Globus pallidus (tissue), 1 donor: ENCODE measurements at places on chromosomes 4 and X.
A peak's percentile ranks its signal among the peaks of the same experiment; 100 is the strongest.

DNA sequence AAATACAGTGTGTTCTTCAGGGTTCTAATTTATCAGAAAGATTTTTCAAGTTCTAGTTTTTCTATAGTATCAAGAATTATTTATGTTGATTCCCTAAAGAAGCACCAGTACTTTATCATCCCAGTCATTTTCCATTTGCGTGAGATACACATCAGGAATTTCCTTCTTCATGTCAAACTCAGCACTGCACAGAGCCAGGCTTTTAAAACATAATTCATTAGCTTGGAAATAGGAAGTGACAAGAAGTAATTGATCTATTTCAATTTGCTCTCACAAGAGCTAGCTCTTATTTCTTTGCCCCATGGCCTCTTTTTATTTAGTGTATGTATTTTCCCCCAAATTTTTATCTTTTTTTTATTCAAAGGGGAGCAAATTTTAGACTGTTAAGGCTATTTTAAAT is 13.0 kb upstream of the SLC10A4 start:
- no peak for DNase-seq

- DNase-seq: no peak
Observed at GRCh38 chrX:150842198-150842685, 56.2 kb downstream of the CD99L2 start.

DNA sequence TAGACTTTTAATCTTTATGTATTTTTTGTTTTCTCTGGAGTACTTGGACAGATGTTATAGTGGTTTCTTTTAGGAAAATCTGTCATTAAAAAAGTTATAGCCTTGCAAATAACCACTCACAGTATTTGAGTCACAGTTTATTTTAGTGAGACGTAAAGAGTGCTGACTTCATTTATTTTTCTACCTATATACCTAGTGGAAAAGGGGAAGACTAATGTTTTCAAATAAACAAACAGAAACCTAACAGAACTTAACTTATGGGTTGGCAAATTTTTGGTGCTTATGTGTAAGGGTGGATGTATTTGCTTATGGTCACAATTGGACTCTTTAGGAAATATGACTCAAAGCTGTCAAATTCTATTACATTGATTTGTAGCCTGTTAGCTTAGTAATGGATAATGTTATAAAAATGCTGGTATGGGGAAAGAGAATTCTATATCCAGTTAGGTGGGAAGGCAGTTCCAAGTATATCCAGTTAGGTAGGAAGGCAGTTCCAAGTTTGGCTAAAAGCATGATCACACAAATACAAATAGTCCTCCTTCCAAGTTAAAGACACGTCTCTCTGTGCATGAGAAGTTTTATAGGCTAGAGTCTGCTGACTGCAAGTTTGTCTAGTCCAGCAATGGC is 61.9 kb downstream of the SLC9A6 start:
- DNase-seq: no peak

GRCh38 chrX:126900937-126901336 is 81.4 kb downstream of the PRR32 start:
- peak; percentile 0 for DNase-seq

GRCh38 chr4:183241721-183242151 is 78.3 kb downstream of the CLDN22 start:
- peak; percentile 42 for DNase-seq

- no peak for DNase-seq
Observed at GRCh38 chrX:84182516-84182915, 5.5 kb downstream of the RPS6KA6 start.

DNA sequence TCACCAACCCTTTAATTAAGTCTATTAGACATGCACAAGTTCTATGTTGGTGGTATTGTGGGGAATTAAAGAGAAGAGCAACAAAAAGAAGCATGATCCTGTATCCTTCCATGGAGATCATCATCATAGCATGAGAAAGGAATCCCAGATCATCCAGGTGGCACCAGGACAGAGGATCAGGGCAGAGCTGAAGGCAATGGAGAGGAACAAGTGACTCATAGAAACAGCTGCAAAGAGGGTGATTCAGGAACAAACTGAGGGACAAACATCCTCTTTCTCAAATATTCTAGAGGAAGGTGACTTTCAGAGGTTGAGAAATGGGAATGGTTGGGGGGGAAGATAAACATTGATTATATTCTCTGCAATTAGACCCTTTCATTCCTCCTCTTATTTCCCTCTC is 105.5 kb upstream of the OTUD4 start:
- no peak for DNase-seq

- no peak for DNase-seq
Observed at GRCh38 chr4:73448448-73449203, 12.6 kb downstream of the AFP start.

DNA sequence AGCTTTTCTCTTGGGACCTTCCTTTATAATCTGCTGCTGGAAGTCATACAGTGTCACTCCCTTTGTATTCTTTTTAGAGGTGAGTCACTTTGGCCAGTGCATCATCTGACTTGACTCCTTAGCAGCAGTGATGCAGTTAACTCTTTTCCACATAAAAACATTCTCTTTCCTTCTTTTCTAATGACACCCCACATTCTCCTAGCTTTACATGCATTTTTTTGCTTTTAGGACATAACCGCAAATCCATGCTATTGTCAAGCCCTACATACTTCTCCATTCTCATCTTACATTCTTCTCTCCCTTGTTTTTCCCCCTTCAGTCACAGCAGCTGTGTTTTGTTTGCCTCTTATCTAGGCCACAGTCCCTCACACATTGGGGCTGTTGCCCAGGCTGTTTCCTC is 55.1 kb downstream of the ZNF330 start:
- no peak for DNase-seq

DNA sequence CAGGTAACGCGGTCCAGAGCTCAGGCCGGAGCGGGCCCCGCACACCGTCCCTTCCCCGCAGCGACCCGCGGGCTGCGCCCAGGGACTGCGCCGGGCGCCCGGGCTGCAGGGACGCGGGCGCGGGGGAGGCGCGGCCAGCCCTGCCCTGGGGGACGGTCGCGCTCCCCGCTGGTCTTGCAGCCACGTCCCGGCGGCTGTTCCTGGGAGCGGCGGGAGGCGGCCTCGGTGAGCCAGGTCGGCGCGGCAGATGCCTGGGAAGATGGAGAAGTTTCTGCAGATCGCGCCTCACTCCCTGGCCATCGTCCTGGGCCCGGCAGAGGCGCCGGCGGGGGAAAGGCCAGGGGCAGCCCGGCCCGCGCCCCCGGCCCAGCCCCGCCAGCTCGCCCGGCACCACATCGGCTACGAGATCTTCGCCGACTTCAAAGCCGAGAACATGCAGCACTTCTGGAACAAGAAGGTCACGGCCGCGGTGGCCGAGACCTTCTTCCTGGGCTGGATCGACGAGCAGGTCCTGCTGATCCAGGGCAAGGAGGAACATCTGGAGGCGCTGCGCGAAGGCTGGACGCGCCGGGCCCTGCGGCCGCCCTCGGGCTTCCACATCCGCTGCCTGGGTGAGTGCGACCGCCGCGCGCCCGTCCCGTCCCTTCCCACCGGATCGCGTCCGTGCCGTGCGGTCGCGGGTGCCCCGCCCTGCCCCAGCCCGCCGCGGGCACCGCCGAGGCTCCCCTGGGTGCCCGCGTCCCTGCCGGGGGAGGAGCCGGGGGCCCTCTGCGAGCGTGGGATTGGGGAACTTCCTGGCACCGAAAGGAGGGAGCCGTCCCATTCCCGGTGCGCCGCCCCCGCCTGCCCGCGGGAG is 107.4 kb upstream of the STOX2 start:
- no peak for DNase-seq

GRCh38 chr4:157572284-157572683 is 351.8 kb downstream of the GRIA2 start:
- no peak for DNase-seq

DNA sequence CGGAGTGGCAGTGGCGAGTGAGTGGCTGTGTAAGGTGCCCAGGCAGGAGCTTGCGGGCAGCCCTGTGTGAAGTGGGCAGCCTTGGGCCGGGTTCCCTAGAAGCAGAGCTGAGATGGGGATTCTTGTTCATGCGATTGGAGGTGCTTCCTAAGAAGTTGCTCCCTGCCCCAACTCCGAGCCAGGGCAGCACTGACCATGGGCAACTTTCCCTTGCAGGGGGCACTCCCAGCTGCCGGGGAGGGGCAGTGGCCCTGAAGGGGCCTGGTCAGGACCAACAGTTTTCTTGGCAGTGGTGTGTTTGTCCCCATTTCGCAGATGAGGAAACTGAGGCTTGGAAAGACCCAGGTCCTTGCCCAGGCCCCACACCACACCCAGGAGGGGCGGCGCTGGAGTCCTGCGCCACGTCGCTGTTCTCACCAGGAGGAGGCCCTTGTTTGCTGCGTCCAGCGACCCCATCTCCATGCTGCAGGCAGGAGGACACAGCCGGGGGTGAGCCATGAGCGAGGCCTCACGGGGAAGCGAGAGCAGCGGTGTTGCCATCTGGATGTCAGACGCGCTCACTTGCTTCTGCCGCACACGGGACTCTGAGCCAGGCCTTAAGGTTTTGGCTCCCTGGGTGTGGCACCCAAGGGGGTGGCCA is 68.9 kb downstream of the TRMT44 start:
- DNase-seq: no peak

DNA sequence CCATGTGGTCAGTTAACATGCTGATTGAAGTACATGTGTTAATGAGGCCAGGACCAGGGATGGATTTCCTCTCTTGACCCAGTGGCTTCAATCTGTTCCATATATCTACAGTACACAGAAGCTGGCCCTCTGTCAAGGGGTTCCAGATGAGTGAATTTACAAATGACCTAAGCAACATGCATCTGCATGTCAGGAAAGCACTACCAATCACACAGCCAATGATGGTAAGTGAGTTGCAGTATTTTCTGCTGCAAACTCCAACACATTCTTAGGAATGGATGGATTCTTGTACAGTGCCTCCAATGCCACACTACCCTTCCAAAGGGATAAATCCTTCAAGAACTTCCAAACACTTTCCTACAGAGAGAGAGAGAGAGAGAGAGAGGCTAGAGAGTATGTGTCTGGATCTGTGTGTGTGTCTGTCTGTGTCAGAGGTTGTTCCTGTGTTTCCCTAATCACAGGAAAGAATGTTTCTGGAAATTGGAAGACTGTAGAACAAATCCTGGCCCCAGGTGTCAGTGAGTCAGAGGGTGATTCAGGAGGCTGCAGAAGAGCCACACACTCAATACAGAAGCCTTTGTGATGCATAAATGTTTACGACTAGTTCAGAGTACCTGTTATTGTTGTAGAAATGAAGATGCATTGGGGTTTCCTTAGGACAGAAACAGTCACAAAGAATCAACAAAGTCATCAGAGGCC is 107.5 kb downstream of the GUCY2F start:
- no peak for DNase-seq

- DNase-seq: no peak
Observed at GRCh38 chr4:67634741-67635140, 66.2 kb downstream of the UBA6 start.

- DNase-seq: no peak
Observed at GRCh38 chr4:138045036-138045435, 197.1 kb downstream of the SLC7A11 start.

- DNase-seq: no peak
Observed at GRCh38 chr4:48832571-48832970, 1.7 kb downstream of the OCIAD1 start.

GRCh38 chr4:55439023-55439422 is 43.3 kb downstream of the TMEM165 start:
- DNase-seq: no peak

- DNase-seq: no peak
Observed at GRCh38 chr4:162366146-162366545, 202.3 kb upstream of the FSTL5 start.

GRCh38 chrX:136214551-136214950 is 36.6 kb downstream of the MAP7D3 start:
- DNase-seq: no peak

DNA sequence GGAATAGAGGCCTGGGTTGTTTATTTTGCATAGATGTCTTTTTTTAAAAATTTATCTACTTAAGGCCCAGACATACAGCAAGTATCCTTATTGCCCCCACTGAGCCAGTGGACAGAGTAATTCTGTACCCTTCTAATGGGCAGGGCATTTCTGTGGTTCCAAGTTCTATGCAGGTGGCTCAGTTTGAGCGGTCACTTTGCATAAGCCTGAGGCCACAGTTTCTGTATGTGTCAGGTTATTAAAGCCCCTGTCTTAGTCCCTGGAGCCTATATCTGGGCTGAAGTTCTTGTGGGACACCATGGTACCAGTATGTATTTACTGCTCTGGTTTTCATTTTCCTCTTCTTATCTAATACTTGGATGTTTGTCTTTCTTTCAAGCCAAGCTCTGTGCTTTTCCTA is 168.8 kb downstream of the MID1IP1 start:
- no peak for DNase-seq

DNA sequence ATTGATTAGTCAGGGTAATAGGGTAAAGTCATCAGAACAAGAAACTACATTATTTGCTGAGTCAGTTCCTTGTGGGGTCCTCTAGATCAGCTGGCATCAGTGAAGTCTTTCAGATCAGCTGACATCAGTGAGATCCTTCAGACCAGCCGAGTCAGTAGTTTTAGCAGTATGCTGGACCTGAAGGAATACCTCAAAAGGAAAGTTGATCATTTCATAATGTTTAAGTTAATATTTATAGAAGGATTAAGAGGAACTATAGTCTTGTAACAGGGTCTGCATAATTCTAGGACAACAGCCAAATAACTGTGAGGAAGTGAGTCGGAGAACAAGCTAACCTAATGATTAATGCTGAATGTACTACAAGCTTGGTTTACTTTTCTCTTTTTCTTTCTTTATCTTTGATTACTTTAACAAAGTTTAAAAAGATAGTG is 958 bp upstream of the UGT2B7 start:
- no peak for DNase-seq

GRCh38 chr4:98406819-98407218 is 145.6 kb downstream of the RAP1GDS1 start:
- no peak for DNase-seq

DNA sequence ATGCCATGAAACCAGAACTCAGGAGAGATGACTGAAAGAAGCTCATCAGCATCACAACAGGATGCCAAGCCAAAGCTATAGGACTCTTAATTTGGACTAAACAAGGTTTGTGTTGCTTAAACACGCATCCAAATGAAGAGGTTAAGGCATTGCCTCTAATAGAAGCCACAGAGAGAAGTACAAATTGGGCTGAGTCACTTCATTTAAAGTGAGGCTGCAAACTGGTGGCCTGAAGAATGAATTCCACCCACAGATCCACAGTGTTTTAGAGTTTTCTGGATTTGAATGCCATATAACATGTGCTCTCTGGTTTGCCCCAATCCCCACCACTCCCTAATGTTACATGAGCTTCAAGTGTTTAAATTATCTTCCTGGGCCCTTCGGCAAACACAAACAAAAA is 103.5 kb downstream of the FIP1L1 start:
- no peak for DNase-seq

GRCh38 chr4:80007745-80008149 is 65.3 kb downstream of the ANTXR2 start:
- no peak for DNase-seq

- DNase-seq: peak; percentile 60
Observed at GRCh38 chrX:130079824-130080406, 30.4 kb downstream of the ELF4 start.

DNA sequence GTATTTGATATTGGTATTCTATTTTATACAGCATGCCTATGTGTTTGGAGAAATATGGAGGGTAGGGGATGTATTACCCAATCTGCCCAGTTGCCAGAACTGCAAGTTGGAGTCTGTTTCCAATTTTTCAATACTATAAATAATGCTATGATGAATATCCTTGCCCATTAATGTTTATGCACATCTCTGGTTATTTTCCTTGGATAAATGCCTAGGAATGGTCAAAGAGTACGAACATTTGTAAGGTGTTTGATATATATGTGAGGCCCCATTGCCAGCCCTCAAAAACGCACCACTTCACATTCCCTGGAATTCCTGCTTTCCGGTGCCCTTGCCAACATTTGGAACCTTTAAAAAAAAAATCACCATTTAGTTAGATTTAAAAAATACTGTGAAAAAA is 34.3 kb downstream of the CLDN34 start:
- DNase-seq: no peak
